NCI-H1694 (cell line): ENCODE measurements at places on chromosomes 2 and 18.

- no peak for DNase-seq
Observed at GRCh38 chr2:21072477-21073242, 28.8 kb upstream of the APOB start.

DNA sequence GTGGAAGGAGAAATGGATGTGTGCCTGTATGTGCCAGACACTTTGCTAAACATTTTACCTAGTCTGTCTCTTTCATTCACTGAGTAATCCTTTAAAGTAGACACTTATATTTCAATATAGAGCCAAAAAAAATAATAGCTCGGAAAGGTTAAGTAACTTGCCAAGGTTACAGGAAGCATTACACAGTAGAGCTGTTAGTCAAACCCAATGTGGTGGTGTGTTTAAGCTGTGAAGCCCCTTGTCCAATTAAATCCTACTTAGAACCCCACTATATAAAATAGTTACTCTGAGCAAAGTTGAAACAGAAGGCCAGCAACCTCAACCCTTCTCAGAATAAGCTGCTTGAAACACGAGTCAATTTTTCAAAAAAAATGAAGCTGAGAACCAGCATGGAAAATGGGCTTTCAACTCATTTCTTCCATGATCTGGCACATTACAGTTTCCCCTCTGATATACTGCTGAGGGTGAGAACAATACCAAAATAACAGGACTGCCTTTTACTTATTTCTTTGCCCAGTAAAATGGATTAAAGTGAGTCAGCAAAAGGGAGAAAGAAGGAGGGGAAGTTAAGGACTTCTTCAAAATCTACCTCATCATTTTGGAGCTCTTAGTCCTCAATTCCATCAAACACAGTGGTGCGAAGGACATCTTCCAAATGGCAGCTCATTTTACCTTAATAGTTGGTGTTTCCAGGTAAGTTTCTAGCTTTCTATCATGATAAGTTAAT, 7.9 kb downstream of the RDH14 start:
- no peak for DNase-seq

GRCh38 chr2:9109871-9110270, 96.7 kb upstream of the ASAP2 start:
- no peak for DNase-seq

DNA sequence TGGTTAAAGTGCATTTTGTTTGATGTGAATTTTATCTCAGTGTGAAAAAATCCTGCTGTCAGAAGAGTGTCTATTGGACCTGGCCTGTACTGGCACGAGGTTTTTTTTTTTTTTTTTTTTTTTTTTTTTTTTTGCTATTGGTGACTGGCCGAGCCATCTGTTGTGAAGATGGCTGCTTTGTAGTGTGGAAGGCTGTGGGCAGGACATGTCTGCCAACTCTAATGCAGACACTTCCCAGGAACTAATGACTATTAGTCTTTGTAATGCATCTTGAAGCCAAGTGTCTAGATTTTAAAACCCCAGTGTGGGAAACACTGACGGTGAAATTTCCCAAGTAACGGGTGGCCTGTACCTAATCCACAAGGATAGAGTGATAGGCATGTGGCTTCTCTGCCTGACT, 34.3 kb downstream of the ZAP70 start:
- peak; percentile 19 for DNase-seq

DNA sequence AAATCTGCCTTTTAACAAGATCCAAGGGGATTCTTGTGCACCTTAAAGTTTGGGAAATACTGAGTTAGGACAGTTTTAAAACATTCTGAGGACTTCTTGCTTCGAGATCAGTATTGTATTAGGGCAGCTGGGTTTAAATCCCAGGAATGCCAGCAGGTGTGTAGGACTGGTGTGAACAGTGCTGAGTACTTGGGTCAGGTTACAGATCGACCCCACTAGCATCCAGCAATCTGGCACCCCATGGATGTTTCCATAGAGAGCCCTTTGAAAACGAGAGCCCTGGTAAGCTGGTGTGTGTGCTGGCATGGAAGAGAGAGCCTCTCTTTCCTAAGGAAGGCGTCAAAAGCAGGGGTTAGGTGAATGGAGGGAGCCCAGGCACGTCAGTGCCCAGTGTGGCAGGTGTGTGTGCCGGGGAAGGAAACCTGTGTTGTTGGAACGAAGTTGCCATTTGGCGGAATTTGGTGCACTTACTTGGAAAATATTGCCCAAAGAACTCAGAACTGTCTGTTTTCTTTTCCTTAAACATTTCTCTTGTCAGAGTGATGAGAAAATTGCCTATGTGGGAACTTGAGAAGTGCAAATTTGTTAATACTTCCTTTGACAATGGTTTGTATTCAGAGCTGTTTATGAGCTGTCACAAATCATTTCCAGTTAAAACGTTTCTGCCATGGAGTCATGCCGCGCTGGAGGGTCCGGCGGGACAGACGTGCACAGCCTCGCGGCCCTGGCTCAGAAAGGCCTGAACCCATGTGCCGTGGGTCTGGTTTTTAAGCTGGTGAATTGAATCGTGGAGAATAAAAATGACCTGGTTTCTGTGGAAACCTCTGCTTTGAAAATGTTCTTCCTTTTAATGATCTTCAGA, 38.1 kb downstream of the LDLRAD4 start:
- no peak for DNase-seq

DNA sequence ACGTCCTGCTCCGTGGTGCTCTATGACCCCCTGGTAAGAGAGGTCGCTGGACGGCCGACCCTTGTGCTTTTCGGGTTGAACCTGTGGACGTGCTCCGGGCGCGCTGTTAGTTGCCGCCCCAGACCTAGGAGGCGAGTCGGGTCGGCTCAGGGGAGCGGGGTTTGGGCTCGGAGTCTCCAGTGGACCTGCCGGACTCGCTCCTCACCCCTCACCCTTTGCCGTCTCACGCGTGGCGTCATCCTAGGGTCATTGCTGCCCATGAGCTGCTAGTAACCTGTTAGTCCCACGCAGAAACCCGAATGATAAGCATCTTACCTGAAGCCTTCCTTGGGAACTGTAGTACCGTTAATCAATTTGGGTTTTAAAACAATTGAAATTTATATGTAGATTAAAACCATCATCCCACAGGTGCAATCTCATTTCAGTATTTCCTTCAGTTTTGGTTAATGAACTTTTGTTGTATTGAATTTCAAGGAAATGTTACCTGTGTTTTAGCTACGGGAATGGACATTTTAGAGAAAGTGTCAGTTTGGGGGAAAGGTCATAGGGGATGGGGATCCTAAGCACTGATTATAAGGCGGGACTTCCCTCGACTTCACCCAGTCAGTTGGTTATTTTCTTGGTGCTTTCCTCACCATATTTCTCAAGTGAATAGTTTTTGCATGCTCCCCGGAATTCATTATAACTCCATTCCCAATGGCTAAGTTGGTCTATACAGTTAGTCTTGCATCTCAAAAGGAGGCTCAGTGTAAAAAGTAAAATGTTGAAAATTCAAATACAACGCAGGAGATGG, 536 bp downstream of the ELP2 start:
- DNase-seq = no peak

- no peak for DNase-seq
Observed at GRCh38 chr18:14945984-14946383, 198.0 kb downstream of the ANKRD30B start.

- DNase-seq = no peak
Observed at GRCh38 chr2:136214307-136215200, 96.6 kb upstream of the CXCR4 start.

- no peak for DNase-seq
Observed at GRCh38 chr18:61842146-61842545, 50.7 kb downstream of the RNF152 start.

DNA sequence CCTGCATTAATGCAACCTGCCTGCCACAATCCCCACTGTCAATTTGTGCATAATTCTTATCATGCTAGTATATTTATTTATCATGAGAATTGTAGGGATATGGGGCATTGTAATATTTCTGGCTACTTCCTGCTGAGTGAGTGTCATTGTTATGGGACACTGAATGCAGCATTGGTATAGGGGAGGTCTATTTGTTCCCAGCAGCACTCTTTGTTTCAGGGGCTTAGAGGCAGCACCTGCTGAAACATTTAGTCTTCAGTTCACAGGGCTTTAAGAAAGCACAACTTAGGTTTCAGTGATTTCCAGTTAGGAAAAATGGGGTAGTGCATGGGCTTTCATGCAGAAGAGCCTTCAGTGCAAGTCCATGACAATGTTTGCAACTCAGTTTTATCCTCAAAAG, 23.6 kb downstream of the SULT1C3 start:
- DNase-seq = no peak

- DNase-seq = no peak
Observed at GRCh38 chr18:69785466-69785865, 162.2 kb downstream of the CD226 start.

- no peak for DNase-seq
Observed at GRCh38 chr18:69358212-69358895, 42.3 kb upstream of the DOK6 start.

DNA sequence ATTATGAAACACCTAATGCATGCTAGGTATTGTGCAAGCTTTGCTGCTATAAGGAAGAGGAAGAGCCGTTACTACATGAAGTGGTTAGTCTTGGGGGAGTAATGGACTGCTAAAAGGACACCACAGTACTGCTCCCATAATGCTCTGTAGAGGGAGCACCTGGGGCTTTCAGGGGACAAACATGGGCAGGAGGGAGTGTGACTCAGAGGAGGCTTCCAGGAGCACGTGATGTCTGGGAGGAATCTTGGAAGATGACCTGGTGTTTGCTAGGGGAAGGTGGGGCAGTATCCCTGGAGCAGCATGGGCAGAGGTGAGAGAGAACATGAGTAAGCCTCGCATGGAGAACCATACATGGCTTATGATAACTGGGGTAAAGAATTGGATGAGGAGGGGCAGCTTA, 18.8 kb downstream of the MAPK4 start:
- DNase-seq = no peak

GRCh38 chr18:59026831-59027410, 112.8 kb upstream of the SEC11C start:
- no peak for DNase-seq

- no peak for DNase-seq
Observed at GRCh38 chr2:42566837-42567321, 1.6 kb upstream of the MTA3 start.

- DNase-seq = no peak
Observed at GRCh38 chr2:43102366-43103092, 123.9 kb downstream of the ZFP36L2 start.

GRCh38 chr2:25430556-25430955, 88.8 kb upstream of the DNMT3A start:
- DNase-seq = no peak

- no peak for DNase-seq
Observed at GRCh38 chr2:205880048-205880447, 197.7 kb downstream of the NRP2 start.

- no peak for DNase-seq
Observed at GRCh38 chr2:226893216-226893615, 57.4 kb downstream of the RHBDD1 start.

- DNase-seq = no peak
Observed at GRCh38 chr2:54613794-54614257, 109.6 kb upstream of the EML6 start.

DNA sequence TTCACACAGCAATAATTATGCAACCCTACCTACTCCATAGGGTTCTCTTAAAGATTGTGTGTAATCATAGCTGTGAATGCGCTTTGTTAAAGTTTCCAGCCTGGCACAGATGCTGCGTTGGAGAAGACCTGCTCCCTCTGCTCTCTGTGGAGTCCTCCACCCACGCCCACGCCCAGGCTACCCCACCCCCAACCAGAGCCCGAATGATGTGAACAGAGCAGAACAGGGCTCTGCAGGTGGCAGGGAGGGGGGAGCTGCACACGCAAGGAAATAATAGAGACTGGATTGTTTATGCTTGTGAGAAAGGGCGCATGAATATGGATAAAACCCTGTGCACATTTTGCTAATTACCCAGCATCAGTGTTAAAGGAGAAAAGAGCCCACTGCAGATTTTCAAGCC, 447.5 kb downstream of the BCL11A start:
- no peak for DNase-seq

DNA sequence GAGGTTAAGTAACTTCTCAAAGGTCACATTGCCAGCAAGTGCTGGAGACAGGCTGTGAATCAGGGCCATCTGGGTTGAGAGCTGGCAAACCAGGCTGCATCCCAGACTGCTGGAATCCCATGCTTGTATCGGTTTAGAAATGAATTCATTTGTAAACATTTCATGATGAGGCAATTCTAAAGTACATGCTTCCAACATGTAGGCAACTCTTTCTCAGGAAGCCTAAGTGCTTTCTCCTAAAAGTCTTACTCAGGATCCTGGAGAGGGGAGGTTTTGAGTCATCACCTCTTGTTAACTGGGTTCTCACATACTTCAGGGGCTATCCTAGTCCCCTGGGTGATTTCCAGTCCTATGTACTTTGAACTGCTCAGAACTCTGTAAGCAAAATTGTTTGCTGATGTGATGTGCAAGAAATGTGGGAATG, 416.5 kb downstream of the MEIS1 start:
- no peak for DNase-seq

GRCh38 chr2:217279140-217279539, 419.3 kb upstream of the TNP1 start:
- no peak for DNase-seq

- DNase-seq = no peak
Observed at GRCh38 chr2:10075101-10075500, 5.1 kb downstream of the CYS1 start.

DNA sequence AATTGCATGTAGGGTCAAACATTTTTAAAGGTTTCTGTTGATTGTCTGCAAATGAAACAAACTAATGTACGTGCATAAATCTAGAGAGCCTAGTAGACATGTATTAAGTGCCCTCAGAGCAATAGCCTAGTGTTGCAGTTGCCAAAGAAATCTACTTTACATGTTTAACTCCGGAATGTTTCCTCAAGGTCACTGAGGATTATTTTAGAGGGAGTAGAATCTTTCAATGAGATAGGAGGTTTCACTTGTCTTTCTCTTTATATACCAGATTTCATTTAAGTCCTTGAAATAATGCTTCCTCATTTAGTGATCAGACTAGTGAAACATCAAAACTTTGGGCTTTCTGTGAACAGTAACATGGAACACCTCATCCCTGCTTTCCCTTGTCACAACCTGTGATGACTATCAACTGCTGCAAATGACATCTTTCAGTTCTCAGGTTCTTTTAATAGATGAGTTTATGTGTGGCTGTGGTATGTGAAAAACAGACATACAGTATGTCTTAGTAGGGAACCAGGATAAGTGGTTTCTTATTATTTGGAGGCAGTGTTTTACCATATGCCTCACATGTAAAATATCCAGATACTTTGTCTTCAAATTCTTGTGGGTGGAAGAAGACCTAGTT, 5.5 kb downstream of the UBE2E3 start:
- DNase-seq = no peak

- DNase-seq = no peak
Observed at GRCh38 chr2:161991991-161992390, 82.0 kb downstream of the DPP4 start.

- DNase-seq = no peak
Observed at GRCh38 chr2:128754246-128754724, 435.6 kb upstream of the HS6ST1 start.

DNA sequence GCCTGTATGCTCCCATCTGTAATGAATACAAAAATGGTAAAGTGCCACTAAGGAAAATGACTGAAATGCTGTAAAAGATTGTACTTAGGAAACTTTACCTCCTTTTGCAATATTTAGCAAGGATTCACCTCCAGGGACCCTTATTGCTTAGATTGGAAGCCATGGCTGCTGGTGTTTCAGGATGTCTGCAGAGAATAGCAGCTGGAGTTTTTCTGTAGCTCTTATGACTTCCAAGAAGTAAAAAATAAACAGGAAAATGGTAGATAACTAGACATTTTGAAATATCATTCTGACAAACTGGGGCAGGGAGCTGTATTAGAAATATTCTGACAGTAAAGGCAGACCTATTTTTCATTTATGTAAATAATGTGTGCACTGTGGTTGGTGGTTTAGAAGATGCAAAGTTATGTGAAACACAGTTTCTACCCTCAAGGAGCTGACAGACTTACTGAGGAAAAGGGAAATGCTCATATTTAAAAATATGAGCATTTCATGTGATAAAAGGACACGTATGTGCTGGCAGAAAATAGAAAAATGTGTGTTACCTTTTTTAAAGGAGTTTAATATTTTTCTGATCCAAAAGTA, 224.9 kb upstream of the BOD1L2 start:
- no peak for DNase-seq
